ENCODE measurements at places on chromosomes 13 and 19. TPM values are rescaled to one million over a fixed set of nuclear protein-coding genes. Genes with fewer than 3 reads are reported as not detected.

- DNase-seq: peak; percentile 47
Measured at GRCh38 chr19:38862321-38863059, 12.7 kb upstream of the HNRNPL start.

- DNase-seq: no peak
Measured at GRCh38 chr13:112838038-112838841, 130.8 kb upstream of the MCF2L start.

- peak; percentile 75 for DNase-seq
Measured at GRCh38 chr19:7534531-7535046, 928 bp upstream of the PNPLA6 start.

GRCh38 chr19:50510121-50510670 is 795 bp downstream of the JOSD2 start:
- no peak for DNase-seq

GRCh38 chr19:19526581-19527370 is 1.9 kb upstream of the YJEFN3 start:
- DNase-seq: no peak

GRCh38 chr13:111508902-111509509 is 188.6 kb downstream of the TEX29 start:
- DNase-seq: no peak

- DNase-seq: no peak
Measured at GRCh38 chr19:17737690-17738153, 13.6 kb upstream of the FCHO1 start.

- no peak for DNase-seq
Measured at GRCh38 chr19:10439588-10439987, 19.2 kb downstream of the PDE4A start.

DNA sequence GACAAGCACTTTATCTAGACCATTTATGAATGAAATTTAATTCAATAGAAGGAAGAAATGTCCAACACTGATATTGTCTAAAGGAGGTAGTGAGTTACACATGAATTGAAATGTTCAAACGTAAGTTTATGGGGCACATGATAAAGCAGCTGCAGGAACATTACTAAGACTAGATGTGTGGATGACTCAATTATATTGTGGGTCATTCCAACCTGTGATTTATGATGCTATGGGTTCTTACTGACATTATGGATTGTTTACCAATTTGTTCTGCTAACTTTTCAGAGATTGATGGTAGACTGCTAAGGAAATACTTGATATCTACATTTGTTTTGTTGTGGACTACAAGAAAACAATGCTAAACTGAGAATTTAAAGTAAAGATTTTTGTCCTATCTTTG is 56.1 kb upstream of the ATXN8OS start:
- no peak for DNase-seq

- peak; percentile 21 for DNase-seq
Measured at GRCh38 chr13:28137596-28137995, 749 bp upstream of the PAN3 start.

DNA sequence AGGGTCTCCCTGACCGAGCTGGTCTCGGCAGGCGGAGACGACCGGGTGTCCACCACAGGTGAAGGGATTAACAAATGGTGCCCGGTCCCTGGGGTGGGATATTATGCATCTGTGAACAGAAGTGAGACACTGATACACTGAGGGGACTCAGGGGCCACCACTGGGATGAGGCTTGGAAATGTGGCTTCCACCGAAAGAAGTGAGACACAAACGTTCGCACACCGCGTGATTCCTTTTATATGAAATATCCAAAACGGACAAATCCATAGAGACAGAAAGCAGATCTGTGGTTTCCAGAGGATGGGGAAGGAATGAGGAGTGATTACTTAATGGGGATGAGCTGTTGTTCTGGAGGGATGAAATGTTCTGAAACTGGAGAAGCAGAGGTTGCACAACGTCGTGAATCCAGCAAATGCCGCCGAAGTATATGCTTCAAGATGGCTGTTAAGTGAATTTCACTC is 47.5 kb downstream of the C13orf46 start:
- peak; percentile 89 for DNase-seq

DNA sequence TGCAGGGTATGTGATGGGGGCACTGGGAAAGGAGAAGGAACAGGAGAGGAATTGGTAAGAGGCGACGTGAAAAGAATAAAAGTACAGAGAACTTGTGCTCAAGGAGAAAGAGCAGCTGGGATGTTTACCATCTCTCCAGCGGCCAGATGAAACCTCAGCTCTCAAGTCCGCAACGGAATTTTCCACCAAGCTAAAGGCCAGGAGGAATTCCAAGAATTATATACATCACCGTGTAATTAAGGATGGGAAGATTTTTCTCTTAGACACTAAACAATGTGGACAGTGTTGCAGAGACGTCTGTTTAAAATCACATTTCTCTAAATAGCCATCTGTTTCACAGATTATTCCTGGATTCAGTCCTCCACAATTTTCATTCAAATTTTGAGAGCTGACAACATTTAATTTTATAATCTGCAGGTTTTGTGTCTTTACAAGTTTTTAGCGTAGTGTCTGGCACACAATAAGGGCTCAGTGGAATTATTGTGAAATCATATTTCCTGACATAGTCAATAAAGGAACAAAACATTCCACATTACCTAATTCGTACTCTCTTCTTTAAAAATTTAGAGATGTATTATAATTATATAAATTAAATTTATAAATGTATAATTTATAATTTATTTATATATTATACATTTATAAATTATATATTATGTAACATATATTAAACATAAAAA is 23.0 kb upstream of the USP29 start:
- no peak for DNase-seq

DNA sequence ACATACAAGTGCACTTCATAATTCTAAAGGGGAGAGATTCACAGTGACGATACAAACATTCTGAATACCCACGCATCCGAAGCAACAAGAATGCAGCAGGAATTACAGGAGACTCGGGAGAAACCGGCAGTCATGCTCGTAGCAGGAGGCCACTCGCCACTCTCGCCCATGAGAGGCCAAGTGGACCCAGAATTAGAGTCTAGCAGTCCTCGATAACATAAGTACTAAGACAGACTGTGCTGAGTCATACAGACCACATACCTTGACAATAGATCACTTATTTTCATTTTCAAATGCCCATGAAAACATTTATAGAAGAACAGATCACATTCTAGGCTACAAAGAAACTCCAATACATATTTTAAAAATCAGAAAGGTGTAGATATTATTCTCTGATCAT is 299.1 kb upstream of the TSHZ3 start:
- DNase-seq: no peak

DNA sequence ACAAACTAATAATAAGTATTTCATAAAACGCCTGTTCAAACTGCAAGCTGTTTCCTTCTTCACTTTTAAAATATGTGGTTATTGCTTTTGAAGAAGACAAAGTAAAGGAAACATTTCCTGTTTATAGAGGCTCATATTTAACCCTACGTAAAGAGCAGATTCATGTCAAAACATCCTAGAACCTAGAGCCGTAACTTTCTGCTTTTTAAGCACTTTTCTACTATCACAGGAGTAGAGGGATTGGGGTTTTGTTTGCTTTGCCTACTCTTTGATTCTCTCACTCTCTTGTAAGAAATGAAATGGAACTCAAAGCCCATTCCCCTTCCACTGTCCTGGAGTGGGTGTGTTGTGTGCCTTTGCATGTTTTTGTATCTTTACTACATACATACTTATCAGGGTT is 54.0 kb upstream of the GPR183 start:
- no peak for DNase-seq

GRCh38 chr19:57374179-57374578 is 10.8 kb downstream of the TRAPPC2B start:
- no peak for DNase-seq

GRCh38 chr13:51246418-51247277 is 24.4 kb downstream of the FAM124A start:
- DNase-seq: no peak

- DNase-seq: no peak
Measured at GRCh38 chr13:46560778-46561177, 7.8 kb downstream of the LRCH1 start.

- DNase-seq: no peak
Measured at GRCh38 chr19:50223439-50223716, 20.0 kb downstream of the MYH14 start.

GRCh38 chr19:19406878-19407632 is 1.6 kb downstream of the GATAD2A start:
- peak; percentile 45 for DNase-seq

DNA sequence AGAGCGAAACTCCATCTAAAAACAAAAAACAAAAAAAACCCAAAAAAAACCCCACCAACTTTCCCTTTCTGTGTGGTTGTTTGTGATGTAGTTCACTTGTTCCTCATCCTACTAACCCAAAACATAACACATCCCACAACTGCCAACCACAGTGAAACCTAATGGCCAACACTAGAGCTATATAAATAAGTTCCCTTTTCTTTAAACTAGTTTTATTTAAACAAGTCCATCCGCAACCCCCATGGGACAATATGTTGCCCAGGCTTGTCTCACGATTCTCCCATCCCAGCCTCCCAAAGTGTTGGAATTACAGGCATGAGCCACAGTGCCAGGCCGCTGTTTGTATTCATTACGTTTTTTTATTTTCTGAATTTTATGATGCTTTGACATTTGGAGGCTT is 71.2 kb upstream of the ADGRE5 start:
- DNase-seq: no peak

DNA sequence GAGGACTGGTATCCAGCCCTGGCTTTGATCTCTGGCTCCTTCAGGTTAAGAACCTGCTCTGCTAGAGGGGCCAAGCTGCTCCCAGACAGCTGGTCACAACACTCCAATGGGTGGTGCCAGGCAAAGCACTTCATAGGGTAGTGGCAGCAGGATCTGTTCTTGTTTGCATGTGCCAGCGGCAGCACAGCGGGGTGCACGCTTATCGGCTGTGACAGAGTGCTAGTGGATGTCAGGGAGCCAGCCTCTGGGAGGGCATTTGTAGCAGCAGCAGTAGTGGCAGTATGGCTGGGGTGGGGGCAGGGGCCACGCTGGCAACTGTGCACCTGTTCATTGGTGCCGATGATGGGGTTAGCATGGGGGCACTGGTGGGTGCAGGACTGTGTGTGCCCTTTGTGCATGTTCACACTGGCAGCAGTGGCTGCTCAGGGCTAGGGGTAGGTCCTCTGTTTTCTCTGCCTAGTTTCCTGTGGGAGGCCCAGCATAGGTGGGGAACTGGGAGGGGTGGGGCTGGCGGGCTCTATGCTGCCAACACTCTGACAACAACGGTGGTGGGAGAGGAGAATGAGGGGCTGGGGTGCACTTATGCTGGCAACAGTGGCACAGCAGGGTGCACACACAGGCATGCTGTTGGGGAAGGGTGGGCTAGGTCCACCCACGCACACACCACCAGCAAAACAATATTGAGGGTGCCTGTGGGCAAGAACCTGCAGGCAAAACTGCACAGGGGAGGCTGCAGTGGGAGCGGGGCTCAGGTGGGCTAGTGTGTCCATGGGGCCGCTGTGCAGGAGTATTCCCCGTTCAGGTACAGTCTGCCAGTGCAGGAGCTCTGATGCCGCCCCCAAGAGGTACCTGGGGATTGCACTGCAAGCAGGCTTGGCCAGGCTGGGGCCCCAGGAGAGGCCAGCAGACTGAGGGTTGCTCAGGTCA is 19.3 kb downstream of the AP1M1 start:
- no peak for DNase-seq

DNA sequence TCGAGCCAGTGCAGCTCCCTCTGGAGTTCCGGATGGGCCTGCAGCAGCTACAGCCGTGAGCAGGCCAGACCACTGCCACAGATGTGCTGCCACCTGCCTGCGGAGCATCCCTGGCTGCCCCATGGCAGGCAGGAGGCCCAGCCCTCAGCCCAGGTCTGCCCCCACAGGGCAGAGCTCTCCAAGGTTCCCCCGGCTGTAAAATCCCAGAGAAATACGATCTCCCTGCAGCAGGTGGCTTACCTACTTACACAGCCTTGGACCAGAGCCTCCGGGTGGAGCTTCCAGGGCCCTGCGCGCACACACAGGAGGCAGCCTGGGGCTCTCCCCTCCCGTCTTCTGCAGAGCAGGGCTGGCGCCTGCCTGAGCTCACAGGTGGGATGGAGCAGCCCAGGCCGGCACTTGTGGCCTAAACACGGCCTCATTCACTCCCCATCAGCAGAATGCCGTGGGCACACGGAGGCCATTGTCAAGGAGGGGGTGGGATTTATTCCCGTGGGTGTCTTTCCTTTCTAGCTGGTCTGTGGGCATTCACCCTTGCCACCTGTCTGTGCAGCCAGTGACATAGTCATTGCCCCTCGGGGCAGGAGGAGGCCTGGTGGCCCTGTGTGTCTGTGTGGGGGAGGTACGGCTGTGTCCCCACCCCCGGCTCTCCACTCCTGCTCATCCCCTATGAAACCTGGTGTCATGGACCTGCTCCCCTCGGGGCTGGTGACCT is 118.0 kb downstream of the KDM4B start:
- no peak for DNase-seq

DNA sequence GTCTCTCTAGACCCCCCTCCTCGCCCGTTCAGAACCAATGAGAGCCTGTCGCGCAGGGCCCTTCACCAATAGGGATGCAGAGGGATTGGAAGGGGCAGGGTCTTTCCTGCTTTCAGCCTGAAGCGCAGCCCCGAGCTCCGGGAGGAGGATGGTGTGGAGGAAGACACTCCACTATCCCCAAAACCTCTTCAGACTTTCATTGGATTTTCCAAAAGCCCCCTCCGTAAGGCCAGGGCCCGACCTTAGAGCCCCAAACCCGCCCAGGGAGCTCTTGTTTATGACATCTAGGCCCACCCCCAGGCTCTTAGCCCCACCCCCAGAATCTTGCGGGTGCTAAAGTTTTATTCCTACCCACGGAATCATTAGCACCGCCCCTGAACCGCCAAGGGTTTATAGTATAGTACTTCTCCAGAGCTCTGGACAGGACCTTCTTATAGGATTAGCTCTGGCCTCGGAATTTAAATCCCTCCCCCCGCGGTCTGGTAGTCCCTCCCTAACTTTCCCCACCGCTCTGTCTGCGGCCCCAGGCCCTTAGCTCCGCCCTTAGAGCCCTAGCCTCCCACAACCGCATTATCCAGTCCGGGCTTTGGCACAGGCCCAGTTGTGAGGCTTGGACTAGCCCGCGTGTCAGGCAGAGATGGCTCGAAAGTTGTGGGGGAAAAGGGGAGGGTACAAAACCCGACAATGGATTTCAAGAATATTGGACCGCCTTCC is 6.6 kb upstream of the EML2 start:
- peak; percentile 98 for DNase-seq

The GPR183 gene
- polyA plus RNA-seq: 17.1 TPM

The GRWD1 gene
- 38.6 TPM for polyA plus RNA-seq

The PSG2 gene
- polyA plus RNA-seq: not detected

The OLFM2 gene
- polyA plus RNA-seq: 27.1 TPM

The DACH1 gene
- polyA plus RNA-seq: 2.9 TPM

The SLAIN1 gene
- 26.5 TPM for polyA plus RNA-seq

The CNN1 gene
- polyA plus RNA-seq: 219 TPM

The ADM5 gene
- 2.2 TPM for polyA plus RNA-seq

The KLK12 gene
- polyA plus RNA-seq: not detected

The SYNGR4 gene
- not detected for polyA plus RNA-seq

The FTL gene
- polyA plus RNA-seq: 1,227 TPM

The ZNF296 gene
- polyA plus RNA-seq: 3.5 TPM

The TNNT1 gene
- 35.5 TPM for polyA plus RNA-seq

The KATNAL1 gene
- polyA plus RNA-seq: 10.5 TPM

The TBC1D4 gene
- 30.1 TPM for polyA plus RNA-seq
